BJ (cell line): ENCODE measurements at places on chromosomes 3 and 15.

GRCh38 chr3:171824824-171825221 lies 14.5 kb upstream of the PLD1 start:
- no peak for DNase-seq

DNA sequence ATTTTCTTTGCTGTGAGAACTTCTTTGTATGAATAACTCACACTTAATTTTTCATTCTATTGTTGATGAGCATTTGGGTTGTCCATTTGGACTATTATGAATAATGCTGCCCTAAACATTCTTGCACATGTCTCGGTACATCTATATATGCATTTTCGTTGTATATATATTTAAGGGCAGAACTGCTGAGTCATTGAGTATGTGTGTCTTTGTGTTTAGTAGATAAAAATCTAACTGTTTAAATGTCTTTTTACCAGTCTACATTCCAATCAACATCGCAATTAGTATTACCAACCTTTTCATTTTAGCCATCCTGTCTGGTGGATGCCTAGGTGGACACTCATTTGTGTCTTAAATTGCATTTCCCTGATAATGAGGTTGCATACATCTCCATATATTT lies 144.4 kb downstream of the UACA start:
- no peak for DNase-seq

- DNase-seq: peak; percentile 3
Observed at GRCh38 chr3:179768080-179768479, 115.2 kb downstream of the USP13 start.

DNA sequence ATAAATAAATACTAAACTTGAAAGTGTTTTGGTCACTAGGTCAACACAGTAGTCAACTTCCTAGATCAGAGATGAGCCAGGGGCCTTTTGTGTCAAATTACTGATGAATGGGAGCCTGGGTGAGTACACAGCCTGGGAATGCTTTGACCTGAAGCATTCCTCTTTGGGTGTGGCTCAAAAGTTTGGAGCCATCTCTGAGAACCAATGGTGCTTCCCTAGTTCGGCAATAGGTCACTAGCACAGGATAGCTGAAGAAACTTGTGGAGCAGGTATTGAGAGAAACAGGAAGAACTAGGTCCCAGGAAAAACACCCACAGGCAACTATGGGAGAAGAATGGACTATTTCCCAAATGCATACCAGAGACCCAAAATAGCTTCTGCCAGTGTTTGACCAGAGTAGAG lies 56.6 kb upstream of the PLXND1 start:
- DNase-seq: no peak

- no peak for DNase-seq
Observed at GRCh38 chr3:195810455-195810845, 1.3 kb downstream of the MUC4 start.

DNA sequence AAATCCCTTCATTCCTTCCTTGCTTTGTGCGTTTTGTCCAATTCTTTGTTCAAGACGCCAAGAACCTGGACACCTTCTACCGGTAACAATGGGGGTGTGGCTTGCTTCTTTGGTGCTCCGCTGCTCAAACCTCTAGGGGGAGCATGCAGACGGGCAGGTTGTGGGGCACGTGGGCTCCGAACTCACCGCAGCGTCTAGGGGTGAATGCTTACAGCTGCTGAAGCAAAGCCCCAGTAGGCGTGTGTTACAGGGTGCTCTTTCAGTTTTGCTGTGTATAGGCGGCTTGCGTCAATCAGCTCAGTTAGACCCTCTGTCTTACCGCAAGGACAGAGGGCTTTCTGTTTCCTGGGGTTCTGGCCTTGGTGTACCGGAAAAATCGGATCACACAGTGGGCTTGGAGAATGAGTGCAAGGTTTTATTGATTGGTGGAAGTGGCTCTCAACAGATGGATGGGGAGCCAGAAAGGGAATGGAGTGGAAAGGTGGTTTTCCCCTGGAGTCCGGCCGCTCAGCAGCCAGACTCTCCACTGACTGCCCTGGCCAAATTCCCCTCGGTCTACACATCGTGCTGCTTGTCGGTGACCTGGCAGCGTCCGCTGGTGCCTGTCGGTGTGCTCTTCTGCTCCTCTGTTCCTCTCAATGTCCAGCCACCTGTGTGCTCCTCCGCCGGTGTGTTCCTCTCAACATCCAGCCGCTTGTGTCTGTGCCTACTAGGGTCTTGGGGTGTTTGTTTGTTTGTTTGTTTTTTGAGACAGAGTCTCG lies 1.2 kb upstream of the LRRC34 start:
- DNase-seq: no peak

GRCh38 chr15:70698836-70699390 lies 64.4 kb downstream of the UACA start:
- no peak for DNase-seq

- no peak for DNase-seq
Observed at GRCh38 chr3:69212411-69213160, 90.2 kb upstream of the LMOD3 start.
